Transverse colon (tissue), 4 donors: ENCODE measurements at places on chromosomes 11 and 22. TPM values are rescaled to one million over a fixed set of nuclear protein-coding genes. Genes with fewer than 3 reads are reported as not detected.

The TRIM66 gene
- total RNA-seq: 11.7 TPM

The MMP7 gene
- not detected for total RNA-seq

The SCT gene
- total RNA-seq: not detected

The MYOD1 gene
- total RNA-seq: not detected

DNA sequence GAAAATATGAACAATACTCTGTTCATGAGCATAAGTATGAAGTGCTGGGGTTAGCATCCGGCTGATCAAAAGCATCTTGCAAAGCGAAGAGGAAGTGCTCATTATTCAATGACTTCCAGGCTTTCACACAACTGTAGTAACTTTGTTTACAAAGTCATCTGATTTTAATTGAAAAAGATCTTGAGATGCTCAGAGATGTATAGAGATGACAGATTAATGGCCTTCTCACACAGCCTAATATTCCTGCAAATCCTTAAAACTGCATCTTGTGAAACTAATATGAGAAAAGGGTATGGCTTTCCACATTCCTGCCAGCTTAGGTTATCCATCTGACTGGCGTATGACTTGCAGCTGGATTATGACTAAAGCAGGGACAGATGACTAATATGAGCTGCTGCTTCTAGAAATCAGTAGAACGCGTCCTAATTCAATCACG lies 125.4 kb downstream of the CASP12 start:
- no peak for DNase-seq

GRCh38 chr11:18490319-18490718 lies 34.7 kb downstream of the LDHAL6A start:
- no peak for DNase-seq

DNA sequence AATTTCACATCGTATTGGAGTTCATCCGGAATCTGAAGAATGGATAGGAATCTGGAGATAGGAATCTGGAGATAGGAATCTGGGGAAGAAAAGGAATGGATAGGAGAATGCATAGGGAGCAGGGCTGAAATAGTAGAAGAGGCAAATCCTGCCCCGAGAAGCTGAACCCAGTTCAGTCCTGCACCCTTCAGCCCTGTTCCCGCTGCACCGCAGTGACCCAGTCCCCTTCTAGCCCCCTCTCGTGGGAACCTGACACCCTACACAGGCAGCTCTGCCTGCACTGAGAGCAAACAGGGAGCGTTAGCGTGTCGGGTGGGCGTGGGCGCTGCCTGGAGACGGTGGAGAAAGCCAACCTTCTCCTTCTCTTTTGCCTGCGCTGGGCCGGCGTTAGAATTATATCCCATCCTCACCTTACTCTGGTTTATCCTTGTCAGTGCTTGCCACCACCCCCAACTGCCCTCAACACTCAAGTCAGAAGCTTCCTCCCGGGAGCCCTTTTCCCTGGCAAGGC lies 1.0 kb upstream of the CCKBR start:
- DNase-seq: no peak

DNA sequence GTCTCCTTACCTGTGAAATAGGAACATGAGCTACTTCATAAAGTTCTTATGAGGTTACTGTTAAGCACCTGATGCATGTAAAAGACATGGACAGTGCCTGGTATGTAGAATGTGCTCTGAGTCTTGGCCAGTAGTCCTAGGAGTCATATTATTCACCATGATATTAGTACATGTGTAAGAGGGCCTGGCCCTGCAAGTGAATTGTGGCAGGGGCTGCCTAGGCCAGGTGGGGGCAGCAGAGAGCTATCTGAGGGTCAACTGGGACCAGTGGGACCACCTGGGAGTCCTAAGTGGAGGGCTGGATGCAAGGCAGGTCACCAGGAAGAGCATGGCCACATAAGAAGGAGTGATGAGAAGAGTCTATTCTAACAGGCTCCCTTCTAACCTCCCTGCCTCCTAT lies 529.5 kb downstream of the SOX6 start:
- DNase-seq: peak; percentile 32

DNA sequence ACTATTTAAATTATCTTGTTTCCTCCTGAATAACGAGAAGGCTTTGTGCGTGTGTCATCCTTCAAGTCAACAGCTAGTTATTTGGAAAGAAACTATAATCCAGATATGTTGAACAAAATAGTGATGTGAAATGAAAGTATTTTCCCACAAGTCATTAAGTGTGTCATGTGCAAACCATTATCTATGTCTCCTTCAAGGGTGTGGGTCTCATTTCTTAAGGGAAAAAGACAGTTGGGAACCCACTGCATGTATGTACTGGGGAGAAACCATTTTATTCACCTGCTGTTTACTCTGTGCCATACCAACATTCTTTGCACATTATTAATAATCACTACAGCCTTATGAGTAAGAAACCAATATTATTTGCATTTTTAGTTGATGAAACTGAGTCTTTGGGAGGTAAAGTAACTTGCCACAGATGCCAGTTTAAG lies 145.3 kb upstream of the CTSC start:
- no peak for DNase-seq

DNA sequence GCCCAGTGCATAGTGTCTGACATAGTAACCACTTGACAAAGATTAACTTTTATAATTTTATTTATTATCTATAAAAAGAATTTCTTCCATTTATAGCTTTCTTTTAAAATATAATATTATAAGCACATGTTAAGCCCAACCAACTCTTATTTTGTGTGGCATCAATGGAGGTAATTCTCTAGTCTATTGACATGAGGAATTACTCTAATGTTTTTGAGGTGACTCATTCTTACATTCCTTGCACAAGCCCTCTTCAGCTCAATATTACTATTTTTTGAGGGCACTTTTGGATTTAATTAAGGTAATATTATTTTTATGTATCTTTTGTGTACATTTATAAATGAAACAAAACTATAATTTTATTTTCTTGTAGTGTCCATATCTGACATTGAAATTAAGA lies 59.6 kb downstream of the AASDHPPT start:
- DNase-seq: no peak

DNA sequence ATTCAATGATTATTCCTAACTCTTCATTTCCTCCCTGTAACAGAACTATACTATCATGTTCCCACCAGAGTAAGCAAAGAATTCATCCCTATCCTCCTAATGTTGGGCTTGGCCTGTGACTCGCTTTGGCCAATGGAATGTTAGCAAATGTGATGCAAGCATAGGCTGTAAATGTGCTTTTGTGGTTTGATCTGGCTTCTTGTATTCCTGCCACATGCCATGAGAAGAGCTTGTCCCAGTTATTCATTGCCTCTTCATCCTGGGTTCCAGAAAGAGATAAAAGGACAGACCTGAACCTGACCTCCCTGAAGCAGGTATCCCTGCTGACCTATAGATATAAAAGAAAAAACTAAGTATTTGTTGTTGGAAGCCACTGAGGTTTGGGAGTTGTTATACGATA lies 51.0 kb downstream of the SYTL2 start:
- DNase-seq: no peak
